Suppressor macrophage treated with lipopolysaccharide for 1 hour (primary cell): ENCODE measurements at places on chromosomes 16 and 17.

DNA sequence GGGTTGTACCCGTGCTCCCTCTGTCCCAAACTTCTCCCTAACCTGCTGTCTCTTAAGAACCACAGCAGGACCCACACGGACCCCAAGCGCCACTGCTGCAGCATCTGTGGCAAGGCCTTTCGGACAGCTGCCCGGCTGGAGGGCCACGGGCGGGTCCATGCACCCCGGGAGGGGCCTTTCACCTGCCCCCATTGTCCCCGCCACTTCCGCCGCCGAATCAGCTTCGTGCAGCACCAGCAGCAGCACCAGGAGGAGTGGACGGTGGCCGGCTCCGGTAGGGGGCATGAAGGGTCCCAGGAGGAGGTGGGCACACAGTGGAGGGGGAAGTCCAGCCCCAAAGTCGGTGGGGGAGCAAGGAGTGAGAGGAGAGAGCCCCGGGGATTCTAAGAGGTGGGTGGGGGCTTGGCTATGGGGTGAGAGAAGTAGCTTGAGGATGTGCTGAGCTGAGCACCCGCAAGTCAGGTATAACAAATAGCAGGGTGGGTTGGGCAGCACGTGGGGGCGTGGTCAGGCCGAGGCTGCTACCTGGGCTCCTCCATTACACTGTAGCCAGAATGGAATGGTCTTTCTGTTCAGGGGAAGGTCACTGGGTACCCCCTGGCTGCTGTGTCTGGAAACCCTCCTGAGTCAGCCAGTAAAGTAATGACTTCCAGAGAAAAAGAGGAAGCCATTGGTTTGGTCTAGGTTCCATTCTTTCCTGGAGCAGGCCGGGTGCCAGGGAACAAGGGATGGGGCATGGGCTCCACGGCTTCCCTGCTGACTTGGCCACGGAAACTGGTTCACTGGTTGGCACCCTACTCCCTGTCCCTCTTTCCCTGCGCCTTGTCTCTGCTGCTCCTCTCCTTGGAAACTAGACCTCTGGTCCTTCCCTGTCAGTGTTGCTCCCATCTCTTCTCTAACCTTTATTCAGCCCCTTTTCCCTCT, 7.1 kb downstream of the PRSS53 start:
- DNase-seq: peak; percentile 47

DNA sequence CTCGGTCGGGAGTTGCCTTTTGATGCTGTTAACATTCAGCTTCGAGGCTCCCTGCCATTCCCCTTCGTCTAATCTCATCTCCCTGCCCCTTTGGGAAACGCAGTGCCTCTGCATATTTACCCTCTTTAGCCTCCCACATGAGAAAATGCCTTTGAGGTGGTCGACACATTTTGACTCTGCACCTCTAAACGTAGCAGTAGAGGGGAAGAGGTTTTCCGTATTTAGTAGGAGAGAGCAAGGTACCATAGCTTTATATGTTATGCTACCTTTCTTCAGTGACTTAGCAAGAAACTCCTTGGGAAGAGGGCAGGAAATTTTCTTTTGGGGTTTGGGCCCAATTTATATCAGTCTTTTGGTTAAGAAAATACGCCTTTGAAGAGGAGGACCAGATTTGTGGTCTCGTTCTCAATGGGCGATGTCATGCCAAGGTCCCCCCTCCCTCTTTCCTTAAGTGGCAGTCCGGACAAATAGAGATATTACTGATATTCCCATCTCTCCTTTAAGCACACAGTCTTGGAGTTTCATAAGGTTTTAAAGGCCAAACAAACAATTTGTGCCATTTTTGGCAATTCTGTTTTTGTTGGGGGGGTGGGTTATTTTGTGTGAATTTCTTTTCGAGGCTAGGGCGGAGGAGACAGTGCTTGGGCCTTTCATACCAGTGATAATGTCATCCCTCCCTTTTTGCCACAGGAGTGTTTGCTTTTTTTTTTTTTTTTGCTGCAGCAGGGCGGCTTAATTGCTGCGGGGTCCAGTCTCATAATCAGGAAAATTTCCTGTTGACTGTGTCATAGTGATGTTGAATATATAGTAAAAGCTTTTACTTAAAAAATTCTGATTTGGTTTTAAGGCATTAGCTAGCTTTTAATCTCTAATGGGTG, 1.5 kb downstream of the PAFAH1B1 start:
- no peak for DNase-seq

- DNase-seq: no peak
Observed at GRCh38 chr16:58999762-59000161, 265.6 kb upstream of the GOT2 start.

- DNase-seq: peak; percentile 96
Observed at GRCh38 chr17:81387100-81388090, 7.9 kb upstream of the BAHCC1 start.

DNA sequence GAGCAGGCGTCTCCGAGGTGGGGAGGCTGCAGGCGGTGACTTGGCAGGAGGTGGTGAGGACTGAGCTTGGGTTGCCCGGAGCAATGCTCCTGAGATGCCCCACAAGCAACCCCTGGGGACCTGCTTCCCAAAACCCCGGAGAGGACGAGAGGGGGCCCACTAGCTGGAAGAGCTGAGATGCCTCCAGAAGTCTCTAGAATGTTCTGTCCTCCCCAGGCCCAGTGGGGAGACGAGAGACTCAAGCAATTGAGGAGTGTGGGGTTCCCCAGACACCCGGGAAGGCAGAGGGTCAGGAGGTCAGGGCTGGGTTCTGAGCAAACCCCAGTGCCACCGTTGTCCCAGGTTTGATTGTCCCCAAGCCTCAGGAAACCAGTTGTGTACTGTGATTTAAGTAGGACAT, 21.2 kb upstream of the ATP2C2 start:
- no peak for DNase-seq
